ENCODE measurements at places on chromosomes 12 and 14.

DNA sequence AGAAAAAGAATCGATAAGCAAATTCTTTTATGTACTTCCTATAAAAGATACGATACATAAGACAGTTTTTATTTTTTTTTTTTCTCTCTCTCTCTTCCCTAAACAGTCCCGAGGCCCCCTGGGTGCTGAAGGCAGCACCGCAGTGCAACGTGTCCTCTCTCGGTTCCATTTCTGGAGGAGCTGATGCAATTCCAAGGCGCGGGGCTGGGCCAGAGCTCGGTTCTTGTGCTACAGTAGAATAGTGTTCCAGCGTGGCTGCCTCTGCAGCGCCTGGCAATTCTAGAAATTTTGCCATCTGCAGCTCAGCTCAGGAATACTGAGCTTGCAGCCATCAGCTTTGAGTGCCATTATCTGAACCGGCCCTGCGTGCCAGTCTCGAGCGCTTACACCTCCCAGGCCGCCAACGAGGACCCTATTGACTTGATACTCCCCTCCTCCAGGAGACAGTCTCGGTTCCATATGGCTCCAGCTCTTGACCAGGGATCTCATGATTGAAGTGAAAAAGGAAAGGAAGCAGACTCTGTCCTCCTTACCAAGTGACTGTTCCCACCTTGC, 630 bp downstream of the ALDH1L2 start:
- no peak for DNase-seq

GRCh38 chr14:45177076-45177475, 41.3 kb downstream of the FANCM start:
- no peak for DNase-seq

DNA sequence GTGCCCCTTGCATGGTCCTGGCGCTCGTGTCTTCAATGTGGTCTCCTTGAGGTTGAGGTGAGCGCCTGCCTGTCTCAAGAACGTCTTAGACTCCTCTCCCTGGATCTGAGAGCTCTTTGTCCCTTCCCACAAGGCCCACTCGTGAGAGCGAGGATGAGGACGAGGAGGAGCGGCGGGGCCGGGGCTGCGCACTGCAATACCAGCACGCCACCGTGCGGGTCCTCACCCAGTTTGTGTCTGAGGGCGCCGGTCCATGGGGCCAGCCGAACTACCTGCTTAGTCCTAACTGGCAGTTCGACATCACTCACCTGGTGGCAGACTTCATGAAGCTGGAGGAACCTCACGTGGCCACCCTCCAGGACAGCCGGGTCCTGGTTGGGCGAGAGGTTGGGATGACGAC, 128.1 kb downstream of the SLC15A4 start:
- DNase-seq = no peak

DNA sequence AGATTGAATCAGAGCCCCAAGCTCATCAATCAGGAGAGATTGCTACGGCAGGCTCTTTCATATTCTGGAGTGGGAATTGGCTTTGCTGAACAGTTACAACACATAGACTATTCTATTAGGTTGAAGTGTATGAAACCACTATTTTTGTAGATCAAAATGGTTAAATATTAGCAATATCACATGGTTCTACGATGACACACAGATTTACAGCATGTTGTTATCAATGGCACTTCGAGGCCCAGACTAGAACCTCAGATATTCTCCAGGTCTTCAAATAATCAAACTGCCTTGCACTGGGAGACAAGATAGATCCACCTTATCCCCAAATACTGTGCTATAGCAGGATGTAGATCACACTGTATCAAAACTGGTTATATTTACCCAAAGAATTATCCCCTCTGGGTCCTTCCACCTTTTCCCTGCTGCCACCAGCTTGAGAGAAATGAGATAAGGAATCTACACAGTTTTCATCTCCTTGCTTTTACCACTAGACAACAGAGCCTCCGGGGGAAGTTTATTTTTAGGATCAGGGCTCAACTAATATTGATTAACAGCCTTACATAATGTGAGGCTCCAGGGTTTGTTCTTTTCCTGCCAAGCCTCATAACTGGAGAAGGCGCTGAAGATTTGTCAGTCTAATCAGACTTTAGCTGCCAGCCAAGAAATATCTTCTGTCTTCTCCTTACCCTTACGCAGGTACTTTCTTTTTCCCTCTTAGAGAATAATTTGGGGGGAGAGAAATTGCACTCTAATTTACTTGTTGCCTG, 507.1 kb downstream of the DIO2 start:
- no peak for DNase-seq

GRCh38 chr14:95211721-95212504, 54.6 kb upstream of the DICER1 start:
- no peak for DNase-seq

DNA sequence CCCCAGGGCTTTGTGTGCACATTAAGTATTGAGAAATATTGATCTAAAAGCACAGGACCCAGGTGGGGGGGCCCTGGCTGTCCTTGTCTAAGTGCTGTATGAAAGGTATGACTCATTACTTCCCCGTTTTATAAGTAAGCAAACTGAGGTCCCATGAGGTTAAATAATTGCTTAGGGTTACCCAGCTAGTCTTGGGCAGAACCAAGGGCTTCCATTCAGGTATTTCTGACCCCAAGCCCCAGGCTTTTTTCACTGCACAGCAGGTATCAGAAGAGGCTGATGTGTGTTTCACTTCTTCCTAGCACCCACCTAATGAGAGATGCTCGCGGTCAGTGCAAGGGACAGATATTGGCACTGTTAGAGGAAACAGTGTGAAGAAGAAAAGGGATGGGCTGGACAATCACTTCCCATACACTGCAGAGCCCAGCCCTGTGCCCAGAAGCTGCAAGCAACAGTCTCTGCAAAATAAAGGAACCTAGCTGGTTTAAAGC, 4.7 kb upstream of the TC2N start:
- DNase-seq = no peak

DNA sequence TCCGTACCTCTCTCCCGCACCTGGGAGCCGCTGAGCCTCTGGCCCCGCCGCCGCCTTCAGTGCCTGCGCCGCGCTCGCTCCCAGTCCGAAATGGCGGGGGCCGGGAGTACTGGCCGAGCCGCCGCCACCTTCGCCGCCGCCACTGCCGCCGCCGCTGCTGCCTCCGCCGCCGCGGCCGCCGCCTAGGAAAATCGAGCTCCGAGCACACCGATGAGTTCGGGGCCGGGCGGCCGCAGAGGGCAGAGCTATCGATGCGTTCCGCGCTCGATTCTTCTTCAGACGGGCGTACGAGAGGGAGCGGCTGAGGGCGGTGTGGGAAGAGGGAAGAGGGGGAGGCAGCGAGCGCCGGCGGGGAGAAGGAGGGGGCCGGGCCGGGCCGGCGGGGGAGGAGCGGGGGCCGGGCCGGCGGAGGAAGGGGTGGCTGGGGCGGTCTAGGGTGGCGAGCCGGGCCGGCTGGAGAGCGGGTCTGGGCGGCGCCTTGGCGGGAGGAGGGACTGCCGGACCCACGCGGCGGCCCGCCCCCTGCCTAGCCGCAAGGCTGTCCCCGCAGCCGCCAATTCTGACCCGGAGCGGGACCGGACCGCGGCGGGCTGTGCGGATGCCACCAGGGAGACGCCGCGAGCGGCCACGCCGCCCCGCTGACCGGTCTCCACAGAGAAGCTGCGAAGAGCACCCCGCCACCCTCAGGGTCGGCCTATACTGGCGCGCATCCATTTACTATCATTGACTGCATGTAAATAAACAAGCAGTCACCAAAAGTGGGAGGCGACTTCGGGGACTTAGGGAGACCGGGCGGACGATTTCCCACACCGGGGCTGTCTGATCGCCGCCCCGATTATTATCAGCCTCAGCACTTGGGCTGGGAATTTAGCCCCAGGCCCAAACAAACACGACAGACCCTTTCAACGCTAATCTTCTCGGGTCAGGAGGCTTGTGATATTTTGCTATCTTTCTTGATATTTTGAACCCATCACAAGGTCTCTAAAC, at the start of gene KRAS:
TSS of gene KRAS (minus strand) at position 186 of the 987 bp plus-strand sequence.
- DNase-seq = peak; percentile 82

DNA sequence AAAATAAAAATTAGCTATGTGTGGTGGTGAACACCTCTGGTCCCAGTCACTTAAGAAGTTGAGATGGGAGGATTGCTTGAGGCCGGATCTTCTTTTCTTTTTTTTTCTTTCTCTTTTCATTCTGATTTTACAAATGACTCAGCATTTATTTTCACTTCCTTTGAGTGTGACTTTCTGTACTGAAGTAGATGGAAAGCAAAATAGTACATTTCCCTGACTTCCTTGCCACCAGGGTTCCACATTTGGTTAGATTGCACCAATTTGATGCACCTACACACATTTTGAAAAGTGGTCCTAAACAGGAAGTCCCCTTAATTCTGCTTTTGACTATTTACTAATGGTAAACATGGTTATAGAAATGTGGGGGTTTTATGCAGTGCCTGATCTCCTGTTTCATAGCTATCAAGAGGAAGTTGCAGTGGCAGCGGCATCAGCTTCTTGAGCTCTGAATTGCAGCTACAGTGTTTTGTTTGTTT, 13.0 kb upstream of the LEMD3 start:
- DNase-seq = no peak

DNA sequence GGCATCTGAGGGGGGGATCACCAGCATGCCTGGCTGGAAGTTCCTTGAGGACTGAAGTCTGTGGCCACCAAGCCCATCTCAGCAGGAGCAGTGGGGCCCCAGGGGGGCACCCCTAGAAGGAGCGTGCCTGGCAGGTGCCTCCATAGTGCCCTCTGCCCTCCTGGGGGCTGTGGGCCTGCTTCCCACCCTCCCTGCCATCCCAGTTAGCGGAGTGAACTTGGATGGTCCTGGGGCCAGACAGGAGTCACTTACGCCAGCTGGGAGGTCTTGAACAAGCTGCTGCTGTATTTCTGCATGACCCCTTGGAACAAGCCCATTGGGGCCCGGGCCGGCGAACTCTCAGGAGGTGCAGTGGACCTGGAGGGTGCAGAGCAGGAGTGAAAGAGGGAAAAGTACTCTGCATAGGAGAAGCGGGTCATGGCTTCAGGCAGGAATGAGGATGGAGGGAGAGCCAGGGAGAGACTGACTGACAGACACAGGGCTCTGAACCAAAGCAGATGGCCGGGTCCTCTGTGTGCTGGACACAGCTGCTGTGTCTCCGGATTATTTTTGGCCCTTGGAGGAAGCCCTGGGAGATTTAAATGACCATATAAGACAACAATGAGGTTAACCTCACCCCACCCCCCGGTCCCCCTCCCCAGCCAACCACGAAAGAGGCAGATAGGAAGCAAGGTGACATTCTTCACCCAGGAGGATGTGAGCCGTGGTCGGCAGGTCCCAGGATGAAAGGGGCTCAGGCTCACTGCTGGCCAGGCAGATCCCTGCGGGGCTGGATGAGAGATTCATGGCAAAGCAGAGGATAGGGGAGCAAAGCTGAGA, 19.6 kb downstream of the ASB2 start:
- no peak for DNase-seq

DNA sequence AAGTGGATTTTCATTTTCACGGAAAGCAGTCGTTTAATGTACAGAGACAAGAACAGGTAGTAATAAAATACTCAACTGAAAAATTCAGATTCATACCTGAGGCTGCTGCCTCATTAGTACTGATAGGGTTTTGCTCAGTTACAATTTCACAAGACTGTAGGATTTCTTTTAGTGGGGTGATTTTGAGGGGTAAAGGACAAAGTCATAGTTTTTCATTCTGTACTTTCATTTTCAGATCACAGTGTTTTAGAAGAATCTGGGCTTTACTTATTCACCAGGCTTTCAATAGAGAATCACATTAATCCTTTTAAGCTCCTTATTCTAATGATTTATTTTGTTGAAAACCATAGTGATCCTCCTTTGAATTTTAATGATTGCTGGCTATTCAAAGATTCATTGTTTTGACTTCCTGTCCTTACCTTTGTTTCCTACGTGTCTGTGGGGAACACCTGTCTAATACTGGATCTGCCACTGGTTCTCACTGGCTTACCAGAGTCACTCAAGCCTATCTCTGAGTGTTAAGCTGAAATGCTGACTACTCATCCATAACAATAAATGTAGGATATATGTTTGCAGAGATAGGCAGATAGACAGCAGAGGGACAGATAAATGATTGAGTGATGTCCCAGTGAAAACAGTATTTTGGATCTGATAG, 243.8 kb upstream of the NPAS3 start:
- no peak for DNase-seq

DNA sequence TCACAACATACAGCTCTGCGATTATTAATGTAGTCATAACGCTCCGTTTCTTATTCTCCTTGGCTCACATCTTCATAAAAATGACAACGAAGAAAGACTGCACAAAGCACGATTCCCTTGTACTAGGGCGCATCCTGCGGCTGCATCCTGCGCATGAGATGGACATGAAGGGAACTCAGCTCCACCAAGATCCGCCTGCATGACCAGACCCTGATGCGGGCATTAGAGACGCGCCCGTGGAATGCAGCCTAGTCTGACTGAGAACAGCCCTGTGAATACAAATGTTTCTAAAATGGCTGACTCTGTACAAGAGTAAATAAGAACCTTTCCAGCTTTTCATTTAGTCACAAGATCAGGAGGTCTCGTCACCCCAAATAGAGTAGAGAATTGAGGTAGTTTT, 422.2 kb downstream of the NOVA1 start:
- DNase-seq = no peak

DNA sequence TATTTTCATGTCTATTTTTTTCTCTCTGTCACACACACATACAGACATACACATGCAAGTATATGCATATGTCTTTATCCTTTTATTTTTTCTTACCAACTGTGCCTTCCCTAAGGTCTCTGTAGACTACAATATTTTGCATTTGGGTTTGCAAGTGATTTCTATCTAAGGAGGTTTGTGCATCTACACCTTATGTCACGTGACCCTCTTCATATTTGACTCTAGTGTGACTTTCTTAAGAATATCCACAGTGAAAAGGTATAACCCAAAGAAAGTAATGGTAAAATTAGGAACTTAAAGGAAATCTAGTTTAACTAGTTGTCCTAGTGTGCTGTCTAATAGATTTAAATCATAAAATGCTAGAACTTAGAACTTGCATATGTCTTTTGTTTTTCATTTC, 298.8 kb upstream of the LRIG3 start:
- no peak for DNase-seq

DNA sequence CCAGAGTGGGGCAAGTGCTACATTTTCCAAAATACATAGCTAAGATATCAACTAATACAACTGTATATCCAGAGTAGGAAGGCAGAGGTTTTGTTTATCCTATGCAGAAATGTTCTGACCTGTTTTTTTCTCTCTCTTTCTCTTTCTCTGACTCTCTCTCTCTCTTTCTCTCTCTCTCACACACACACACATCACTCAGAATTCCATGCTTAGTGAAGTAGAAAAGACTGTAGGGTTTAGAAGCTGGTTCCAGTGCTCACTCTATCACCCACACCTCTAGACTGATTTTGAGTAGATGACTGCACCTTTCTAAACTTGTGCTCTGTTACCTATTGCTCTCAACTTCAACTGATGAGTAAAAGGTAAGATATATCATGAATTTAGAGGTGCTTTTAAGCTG, 356.7 kb downstream of the LRIG3 start:
- no peak for DNase-seq

DNA sequence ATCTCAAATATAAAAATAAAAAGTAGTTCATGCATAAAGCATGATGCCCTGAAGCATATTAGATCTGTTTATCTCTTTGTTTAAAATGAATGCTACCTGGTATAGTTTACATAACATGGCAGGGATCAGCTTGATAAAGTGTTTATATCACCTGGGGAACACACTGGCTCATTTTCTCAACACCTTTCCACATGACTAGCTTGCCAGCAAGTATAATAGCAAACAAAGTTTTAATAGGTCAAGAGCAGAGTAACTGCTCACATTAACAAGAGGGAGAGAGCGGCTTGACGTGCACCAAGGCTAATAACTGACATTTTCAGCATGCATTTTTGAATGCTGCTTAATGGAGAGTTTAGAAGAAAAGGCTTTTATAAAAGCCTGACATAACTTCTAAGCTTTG, 246.4 kb downstream of the EGLN3 start:
- DNase-seq = no peak

- no peak for DNase-seq
Measured at GRCh38 chr12:85575120-85576096, 260.8 kb downstream of the RASSF9 start.

All from stimulated activated CD8-positive, alpha-beta memory T cell treated with anti-CD3 and anti-CD28 coated beads, Interleukin-15, amount 100 ng/mL, for 4 hours (primary cell).